ENCODE measurements at places on chromosomes 16 and 17. TPM values are rescaled to one million over a fixed set of nuclear protein-coding genes. Genes with fewer than 3 reads are reported as not detected.

DNA sequence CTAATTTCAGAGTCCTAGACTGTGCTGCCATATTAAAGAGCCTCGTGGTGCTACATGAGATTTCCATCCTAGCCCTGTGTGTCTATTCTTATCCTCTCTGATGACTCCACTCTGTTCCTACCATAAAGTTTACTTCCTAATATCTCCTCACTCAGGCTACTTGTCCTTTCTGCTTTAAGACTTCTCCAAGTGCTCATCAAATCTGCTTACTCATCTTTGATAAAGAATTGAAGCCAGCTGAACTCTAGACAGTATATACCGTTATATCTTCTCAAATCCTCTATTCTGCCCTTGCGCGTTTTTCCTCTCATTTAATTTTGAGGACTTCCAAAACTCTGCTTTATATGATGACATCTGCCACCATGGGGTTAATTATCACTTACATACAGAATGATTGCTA is 539.5 kb downstream of the HAPSTR1 start:
- DNase-seq: no peak

DNA sequence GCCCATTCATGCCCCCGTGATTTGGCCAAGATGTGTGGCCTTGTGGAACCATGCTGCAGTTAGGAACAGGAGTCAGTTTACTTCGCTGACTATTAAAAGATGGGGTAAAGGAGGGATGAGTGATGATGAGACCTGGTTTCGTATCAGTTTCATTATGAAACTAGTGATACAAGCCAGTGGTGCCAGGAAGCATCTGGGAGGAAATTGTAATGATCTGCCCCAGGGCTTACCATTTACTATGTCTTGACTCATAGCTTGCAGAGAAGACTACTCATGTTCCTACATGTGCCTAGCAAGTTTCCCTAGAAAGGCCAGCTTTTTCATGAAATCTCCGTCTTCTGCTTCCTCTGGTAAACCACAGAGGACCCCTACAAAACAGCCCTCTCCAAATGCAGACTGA is 23.2 kb downstream of the CDH3 start:
- DNase-seq: no peak

DNA sequence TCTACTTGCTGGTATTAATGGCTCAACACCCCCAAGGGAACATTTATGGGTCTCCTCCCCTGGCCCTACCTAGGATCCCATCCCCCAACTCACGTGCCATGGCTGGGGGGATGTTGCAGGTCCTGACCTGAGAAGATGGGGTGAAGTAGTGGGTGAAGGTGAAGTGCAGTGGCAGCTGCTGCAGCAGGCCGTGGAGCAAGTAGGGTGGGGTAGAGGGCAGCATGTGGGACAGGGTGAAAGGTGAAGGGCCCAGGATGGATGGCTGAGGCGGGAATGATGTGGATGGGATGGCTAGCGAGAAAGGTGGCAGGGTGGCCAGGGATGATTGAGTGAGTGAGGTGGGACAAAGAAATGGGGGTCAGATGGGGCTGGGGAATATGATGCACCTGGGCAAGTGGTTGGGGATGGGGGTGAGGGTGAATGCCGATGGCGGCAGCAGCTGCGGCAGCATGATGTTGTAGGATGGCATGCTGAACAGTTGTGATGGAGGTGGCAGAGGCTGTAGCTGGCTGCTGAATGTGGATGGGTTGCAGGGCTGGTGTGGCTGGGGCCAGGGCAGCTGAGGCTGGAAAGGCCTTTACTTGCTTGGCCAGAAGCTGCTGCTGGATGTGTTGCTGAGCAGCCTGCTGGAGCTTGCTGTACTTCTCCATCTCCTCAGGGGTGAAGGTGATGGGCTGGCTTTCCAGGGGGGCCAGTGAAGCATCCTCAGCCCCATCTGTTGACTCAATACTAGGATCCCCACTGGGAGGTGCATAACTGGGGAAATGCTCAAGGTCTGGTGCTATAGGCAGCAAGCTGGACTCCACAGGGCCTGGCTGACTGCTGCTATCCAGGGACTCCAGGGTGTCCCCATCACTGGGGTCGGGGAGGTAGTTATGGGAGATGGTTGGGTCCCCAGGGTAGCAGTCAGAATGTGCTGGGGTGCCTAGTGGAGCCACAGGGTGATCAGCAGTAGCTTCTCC is 8.3 kb upstream of the ITGA2B start:
- DNase-seq: no peak

GRCh38 chr17:36496018-36496789 is 9.7 kb downstream of the ZNHIT3 start:
- DNase-seq: no peak

- DNase-seq: no peak
Observed at GRCh38 chr16:86498155-86498670, 12.1 kb upstream of the FOXF1 start.

DNA sequence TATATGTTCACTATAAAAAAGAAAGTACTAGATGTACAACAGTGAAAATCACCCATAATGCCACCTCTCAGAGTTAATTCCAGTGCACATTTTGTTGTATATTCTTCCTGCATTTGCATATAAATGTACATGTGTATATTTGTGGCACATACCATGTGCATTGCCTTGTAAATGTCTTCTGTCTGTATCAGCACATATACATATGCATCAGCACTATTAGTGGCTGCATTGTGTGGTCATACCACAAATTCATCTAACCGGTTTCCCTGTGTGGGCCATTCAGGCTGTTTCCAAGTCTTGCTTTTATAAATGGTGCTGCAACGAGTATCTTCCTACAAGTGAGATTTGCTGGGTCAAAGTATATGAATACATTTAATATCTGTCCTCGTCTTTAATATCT is 6.5 kb downstream of the KSR1 start:
- DNase-seq: no peak

GRCh38 chr16:2250652-2251295 is 613 bp downstream of the ECI1 start:
- DNase-seq: peak; percentile 62

GRCh38 chr16:72969146-72969545 is 78.8 kb downstream of the ZFHX3 start:
- no peak for DNase-seq

DNA sequence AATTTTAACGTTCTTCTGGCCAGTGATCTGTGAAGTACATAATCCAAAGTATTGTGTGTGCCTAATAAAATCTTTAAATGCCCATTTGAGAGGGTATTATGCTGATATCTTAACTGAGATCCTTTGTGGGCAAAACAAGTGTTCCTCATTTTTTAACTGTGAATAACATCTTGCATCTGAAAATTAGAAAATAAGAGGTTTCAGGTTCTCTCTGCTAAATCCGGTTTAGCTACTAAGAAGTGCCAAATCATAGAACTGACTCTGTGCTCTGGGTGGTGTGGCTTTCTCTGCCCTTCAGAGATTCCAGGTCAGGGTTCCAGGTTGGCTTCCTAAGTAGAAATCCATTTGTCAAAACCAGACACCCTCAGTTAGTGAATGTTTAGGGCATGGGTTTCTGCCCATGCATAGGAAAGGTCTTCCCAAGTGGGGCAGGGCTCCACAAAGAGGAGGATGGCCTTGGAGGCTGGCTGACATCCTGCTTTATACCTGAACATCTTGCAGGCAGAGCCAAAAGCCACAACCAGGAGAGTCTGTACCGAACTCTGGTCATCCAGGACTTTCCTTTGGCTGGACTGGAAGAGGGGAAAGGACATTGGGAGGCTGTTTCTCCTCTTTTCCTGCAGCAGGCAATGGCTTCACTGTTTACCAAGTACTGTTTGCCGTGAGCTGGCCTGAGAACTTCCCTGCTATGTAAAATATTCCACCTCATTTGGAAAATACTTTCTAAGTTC is 8.5 kb downstream of the ALDH3A2 start:
- DNase-seq: no peak

GRCh38 chr16:89687092-89687940 is 827 bp downstream of the CDK10 start:
- no peak for DNase-seq

- no peak for DNase-seq
Observed at GRCh38 chr17:38559880-38560230, 45.9 kb downstream of the SRCIN1 start.

GRCh38 chr17:46766493-46767491 is 51.7 kb downstream of the WNT3 start:
- DNase-seq: no peak

DNA sequence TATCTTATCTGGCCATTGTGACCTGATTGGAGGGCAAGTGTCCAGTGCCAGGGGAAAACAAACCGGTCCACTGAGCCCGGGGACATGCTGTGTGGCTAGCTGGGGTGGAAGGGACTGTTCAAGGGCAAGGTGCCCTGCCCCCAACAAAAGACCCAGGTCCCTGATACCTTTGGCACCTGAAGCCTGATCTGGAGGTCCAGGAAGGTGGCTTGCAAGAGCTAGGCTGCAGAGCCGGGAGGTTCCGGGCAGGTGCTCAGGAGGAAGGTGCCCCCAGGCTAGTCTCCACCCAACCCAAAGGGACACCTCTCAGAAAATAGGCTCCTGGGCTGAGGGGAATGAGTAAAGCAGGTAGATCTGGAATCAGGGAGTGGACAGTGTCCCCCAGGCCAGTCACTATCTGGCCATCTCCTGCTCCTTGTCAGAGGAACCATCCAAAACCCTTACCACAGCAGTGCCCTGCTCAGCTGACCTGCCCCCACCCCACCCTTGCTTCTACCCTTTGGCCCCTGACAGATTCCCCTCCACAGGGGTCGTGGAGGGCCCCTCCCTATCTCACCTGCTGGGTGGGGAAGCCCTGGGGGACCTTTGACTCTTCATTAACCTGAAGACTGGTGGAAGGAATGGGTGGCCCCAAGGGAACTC is 6.2 kb downstream of the NAT9 start:
- DNase-seq: no peak

GRCh38 chr16:70678898-70679670 is 6.8 kb downstream of the MTSS2 start:
- no peak for DNase-seq

DNA sequence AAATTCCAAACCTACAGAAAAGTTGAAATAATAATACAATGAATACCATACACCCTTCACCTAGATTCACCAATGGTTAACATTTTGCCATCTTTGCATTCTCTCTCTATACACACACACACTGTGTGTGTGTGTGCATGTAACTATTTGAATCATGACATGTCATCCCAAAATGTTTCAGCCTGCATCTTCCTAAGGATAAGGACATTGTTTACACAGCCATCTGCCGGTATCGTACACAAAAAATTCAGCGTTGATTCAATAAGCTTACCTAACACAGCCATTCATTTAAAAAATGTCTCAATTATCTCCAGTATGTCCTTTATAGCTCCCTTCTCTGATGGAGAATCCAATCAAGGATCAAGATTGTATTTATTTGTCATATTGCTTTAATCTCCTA is 3.9 kb downstream of the MXRA7 start:
- DNase-seq: no peak

- DNase-seq: peak; percentile 42
Observed at GRCh38 chr17:45873728-45874127, 20.6 kb upstream of the MAPT start.

DNA sequence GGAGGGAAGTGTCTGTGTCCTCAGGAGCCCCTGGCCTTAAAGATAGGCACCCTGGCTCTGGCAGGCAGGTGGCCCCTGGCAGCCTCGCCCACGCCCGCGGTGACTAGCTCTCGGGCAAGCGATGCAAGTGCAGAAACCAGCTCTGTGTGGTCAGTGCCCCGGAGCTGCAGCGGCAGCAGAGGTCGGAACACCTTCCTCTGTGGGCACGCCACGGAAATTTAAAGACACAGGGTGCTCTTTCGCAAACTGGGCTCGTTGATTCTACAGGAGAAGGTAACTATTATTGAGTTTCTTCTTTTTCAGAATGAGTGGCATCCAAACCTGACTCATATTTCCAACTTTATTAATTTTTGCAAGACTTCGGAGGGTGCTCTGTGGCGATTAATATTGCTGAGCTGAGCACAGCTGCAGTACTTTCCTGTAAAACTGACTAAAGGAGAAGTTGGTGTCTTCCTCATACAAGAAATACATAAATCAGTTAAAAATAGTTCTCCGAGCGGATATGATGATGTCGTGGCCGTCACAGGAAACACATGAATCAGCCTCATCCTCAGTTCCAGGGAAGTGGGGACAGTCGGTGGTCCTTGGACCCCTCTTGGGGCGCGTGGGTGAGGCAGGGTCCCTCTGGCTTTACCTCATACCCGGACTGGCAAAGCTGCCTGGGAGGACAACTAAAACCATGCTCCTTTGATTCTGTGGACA is 120.2 kb downstream of the METRNL start:
- peak; percentile 16 for DNase-seq

DNA sequence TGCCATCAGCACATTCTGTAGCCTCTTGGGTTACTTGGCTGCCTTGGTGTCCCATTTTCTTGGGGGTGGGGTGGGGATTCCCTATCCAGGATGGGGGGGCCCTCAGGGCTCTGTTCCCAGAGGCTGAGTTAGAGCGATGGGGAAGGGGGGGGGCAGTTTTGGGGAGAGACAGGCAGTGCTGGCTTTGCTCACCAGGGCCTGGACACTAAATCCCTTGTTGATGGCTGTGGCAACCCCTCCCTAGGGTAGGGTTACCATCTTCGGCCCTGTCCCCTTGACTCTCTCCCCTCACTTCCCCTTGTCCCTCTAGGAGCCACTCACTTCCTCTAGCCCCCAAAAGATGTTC is 660 bp upstream of the ATP2A1 start:
- no peak for DNase-seq

DNA sequence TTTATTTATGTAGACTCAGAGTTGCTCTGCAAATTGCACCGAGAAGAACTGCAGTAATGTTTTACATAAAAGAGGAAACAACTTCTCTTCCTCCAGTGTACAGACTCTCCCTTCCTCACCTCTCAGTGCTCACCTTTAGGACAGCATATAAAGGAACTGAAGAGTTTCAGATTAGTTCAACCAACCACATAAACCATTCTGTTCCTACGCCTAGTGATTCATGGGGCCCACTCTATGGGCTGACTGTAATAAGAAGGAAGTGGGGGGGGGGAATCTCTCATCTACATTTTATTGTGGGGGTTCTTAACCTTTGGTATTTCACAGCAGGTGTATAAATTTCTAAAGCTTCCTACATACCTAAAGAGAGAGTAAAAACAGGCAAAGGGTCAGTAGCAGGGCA is 18.3 kb downstream of the ZSWIM7 start:
- DNase-seq: no peak

DNA sequence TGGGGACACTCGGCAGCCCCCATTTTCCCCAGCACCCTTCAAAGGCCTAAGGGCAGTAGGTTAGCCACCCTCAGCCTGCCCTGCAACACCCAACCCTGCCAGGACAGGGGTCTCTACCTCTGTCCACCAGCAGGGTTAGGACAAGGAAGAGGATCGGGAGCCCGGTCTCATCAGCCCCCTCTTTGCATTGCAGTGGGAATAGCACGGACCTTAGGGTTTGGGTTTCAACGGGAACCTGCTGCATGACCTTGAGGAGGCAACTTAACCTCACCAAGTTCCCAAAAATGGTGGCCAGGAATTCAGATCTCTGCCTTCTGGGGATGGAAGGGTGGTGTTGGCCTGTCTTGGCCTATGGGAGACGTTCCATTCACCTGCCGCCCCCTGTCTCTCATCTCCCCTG is 20.2 kb upstream of the SPPL2C start:
- no peak for DNase-seq

ATAD5 gene
- total RNA-seq: 4.2 TPM

GRIN2A gene
- not detected for total RNA-seq

VMO1 gene
- total RNA-seq: not detected

POLR2C gene
- 71.4 TPM for total RNA-seq

KLHL10 gene
- not detected for total RNA-seq

ARHGDIG gene
- not detected for total RNA-seq

CACNG3 gene
- not detected for total RNA-seq

MT1H gene
- total RNA-seq: not detected

UNC45B gene
- 0.69 TPM for total RNA-seq

SMIM36 gene
- not detected for total RNA-seq

Data from CD4-positive, alpha-beta memory T cell (primary cell).